Activated CD8-positive, alpha-beta memory T cell treated with anti-CD3 and anti-CD28 coated beads for 1 hour (primary cell): ENCODE measurements at places on chromosomes 6 and 20.

- no peak for DNase-seq
Observed at GRCh38 chr20:61454053-61454452, 202.0 kb downstream of the CDH4 start.

GRCh38 chr6:31572041-31572911 lies at the start of gene LTA:
LTA (plus strand) TSS chr6:31572289; CDS start chr6:31572743, 454 bp downstream.
- no peak for DNase-seq

- DNase-seq: no peak
Observed at GRCh38 chr20:44032583-44033331, 118.1 kb downstream of the TOX2 start.

DNA sequence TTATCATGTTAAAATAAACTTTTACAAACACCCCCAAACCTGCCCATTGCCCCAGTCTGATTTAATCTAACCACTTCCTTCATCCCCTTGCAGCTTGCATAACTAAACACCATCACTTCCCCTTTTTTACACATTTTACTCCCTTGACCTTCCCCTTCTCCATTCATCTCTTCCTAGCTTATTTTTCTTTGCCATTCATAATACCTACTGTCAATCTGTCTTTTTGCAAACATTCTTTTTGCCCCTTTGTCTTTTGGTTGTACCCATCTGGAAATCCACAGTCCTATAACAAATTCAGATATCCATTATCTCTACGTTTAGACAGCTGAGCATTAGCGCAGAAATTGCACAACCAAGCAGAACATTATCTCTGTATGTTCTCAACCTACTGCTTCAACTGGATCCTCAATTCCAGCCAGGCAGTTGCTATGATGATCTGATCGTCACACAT lies 51.2 kb downstream of the C6orf52 start:
- DNase-seq: no peak

DNA sequence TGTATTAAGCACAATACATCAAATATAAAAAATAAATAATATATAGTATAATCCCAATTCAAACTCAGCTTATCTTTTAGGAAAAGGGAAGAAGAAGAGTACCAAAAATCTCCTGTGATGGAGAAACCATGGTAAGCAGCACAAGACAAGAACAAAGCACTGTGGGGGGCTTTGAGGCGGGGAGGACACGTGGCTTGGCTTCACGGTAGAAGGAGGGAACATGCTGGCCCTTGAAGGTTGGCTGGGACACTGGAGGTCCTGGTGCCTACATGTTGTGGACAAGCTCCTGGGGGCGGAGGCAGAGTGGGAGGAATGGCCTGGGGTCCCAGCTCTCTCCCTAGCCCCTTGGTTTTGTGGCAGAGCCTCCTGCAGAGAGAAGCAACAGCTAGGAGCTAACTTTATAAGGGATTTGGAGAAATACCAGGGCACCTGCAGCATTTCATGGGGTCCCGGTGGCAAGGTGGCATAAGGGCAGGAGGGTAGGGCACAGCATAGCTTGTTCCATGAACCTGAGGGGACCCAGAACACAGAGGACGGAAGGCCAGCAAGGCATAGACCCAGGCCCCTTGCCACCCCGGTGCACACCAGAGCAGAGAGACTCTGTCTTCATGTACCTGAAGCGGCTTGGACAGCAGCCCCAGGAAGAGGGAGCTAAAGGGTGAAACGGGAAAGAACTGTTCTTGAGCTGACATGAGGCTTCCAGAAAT lies 72.0 kb downstream of the LY86 start:
- DNase-seq: no peak
